ENCODE measurements at places on chromosomes 5 and 9. TPM values are rescaled to one million over a fixed set of nuclear protein-coding genes. Genes with fewer than 3 reads are reported as not detected.

The FAM81B gene
- total RNA-seq, result not detected

The LRRC19 gene
- not detected for total RNA-seq

The NRARP gene
- total RNA-seq, result 2.5 TPM

The CAMSAP1 gene
- 22.9 TPM for total RNA-seq

The EGR1 gene
- total RNA-seq, result 8.5 TPM

The INSYN2B gene
- total RNA-seq, result 0.13 TPM

The SMC2 gene
- 20.4 TPM for total RNA-seq

The SPINK4 gene
- not detected for total RNA-seq

The ARHGEF39 gene
- total RNA-seq, result 16.9 TPM

The PFN3 gene
- total RNA-seq, result not detected

The CDH9 gene
- total RNA-seq, result not detected

The FBP2 gene
- 0.06 TPM for total RNA-seq

The SAXO1 gene
- not detected for total RNA-seq

The RASGRF2 gene
- 1.2 TPM for total RNA-seq

The MARCHF3 gene
- 1.2 TPM for total RNA-seq

The GGTA1 gene
- total RNA-seq, result not detected

The FOXE1 gene
- 3.5 TPM for total RNA-seq

The BAAT gene
- 0.32 TPM for total RNA-seq

The EGFLAM gene
- total RNA-seq, result 0.37 TPM

The SV2C gene
- not detected for total RNA-seq

The HMCN2 gene
- not detected for total RNA-seq

The GABRB2 gene
- not detected for total RNA-seq

The STPG3 gene
- total RNA-seq, result not detected

The KCNMB1 gene
- not detected for total RNA-seq

The MOB3B gene
- 14.4 TPM for total RNA-seq

The GABBR2 gene
- total RNA-seq, result 0.49 TPM

The SNX2 gene
- total RNA-seq, result 38.7 TPM

The PCDHA5 gene
- 0.70 TPM for total RNA-seq

The CDC20B gene
- 0.07 TPM for total RNA-seq

The SHC3 gene
- 0.22 TPM for total RNA-seq

The SCGB3A2 gene
- total RNA-seq, result not detected

The DMRT3 gene
- total RNA-seq, result not detected

The OR1Q1 gene
- total RNA-seq, result not detected

The NOXA1 gene
- 1.7 TPM for total RNA-seq

The ABO gene
- total RNA-seq, result not detected

The OLFM1 gene
- 9.9 TPM for total RNA-seq

The PCDHA8 gene
- not detected for total RNA-seq

The SYNPO gene
- total RNA-seq, result 21.7 TPM
